Keratinocyte (primary cell): ENCODE measurements at places on chromosomes 4 and X.

DNA sequence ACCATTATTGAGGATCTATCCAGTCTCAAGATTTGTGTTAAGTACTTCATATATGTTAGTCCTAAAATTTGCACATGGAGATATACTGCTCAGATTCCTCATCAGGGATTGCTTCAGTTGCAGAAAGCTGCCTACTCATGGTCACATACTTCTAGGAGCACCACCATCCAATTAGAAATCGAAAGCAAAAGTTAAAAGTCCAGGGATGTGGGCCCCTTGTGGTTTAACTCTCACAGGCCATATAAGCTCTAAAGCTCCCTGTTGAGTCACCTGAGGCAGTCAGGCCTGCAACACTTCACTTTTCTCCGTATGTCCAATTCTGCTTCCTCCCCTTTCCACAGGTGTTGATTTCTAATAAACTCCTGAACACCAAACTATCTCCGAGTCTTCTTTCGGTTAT lies 84.2 kb downstream of the CNOT6L start:
- no peak for DNase-seq

- no peak for DNase-seq
Measured at GRCh38 chrX:1492421-1493012, 39.8 kb upstream of the ASMTL start.

DNA sequence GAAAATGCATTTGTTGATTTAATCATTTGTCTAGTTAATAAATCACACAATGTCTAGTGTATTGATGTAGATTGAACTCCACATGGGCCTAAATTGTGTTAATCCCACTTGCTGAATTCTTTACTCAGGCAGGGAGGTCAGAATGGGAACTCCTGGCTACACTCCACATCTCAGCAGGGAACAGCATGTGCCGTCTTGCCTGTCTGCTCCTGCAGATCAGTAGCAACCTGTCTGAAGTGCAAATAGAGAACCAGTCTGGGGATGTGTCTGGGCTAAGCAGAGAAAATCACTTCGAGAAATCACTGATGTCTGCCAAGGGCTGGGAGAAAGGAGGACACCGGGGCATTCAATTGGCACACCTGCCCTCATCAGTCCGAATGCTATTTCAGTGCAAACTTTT lies 16.5 kb upstream of the MXRA5 start:
- peak; percentile 54 for DNase-seq

GRCh38 chrX:153406011-153406410 lies 4.9 kb upstream of the PNMA6E start:
- no peak for DNase-seq

DNA sequence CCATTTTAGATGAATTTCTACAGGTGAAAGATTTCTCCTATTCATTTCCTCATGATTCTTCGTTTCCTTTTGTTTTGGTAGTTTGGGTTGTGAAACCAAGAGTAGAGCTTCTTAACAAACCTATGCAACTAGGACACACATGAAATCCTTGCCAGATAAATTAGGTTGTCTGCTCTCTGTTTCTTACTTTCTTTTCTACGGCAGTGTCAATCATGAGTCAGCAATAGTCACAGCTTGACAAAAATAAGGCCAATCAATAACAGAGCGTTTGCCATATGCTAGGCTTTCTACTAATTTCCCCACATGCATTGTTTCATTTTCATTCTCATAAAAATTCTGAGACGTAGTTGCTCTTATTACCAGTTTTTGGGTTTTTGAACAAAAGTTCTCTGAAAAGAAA lies 20.3 kb downstream of the CLRN2 start:
- no peak for DNase-seq

- DNase-seq: no peak
Measured at GRCh38 chr4:15240764-15241163, 187.1 kb upstream of the C1QTNF7 start.

GRCh38 chrX:37722595-37722994 lies 37.0 kb downstream of the XK start:
- DNase-seq: no peak
